BE2C (cell line): ENCODE measurements at places on chromosomes 1 and 21.
A peak's percentile ranks its signal among the peaks of the same experiment; 100 is the strongest.

DNA sequence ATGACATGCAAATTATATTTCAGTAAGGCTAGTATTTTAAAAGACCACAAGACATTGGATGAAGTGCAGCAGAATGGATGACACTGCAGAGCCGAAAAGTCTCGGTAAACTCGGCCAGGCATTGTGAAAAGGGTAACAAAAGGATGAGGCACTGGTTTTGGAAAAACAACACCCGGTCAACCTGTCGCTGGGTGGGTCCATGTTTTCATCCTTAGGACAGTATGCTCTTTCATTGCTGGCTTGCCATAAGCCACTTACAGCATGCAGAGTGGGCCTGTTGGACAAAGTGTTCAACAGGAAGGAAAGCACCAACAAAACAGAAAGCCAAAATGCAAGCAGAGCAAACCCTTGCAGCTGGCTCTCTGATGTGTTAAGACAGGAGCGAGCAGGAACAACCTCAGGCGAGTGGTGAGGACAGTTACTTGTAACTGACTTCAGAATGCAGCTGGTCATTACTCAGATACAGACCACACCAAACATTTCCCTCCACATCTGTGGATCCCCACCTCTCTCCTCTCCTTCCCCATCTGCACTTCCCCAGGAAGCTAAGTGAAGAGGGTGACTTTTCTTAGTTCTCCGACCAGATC, 2.9 kb upstream of the RCAN1 start:
- no peak for DNase-seq

DNA sequence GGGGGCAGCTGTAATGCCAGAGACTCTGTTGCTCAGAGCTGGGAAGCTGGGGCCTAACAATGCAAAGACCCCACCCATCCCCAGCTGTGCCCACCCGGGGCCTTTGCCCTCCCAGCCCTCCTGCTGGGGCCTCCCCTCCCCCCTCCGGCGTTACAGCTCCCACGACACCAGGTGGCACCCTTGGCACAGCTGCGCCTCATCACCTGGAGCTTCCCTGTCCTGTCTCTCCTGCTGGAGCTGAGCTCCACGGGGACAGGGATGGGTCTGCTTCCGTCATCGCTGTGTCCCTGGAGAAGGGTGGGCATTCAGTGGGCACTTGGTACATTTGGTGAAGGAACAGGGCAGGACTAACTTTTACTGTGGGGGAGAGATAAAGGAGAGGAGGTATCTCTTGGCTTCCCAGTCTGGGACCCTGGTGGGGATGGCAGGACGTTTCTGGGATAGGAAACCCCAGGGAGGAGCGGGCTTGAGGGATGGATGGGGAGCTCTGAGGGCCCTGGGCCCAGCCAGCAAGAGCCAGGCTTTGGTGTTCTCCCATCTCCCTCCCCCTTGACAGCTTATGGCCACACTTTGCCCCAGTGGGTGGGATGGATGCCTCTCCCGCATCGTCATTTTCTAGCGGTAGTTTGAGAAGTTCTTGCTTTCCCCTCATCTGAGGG, 453.2 kb downstream of the PTPRU start:
- DNase-seq, result peak; percentile 23

GRCh38 chr1:109954041-109954512, 30.5 kb upstream of the AHCYL1 start:
- no peak for DNase-seq

DNA sequence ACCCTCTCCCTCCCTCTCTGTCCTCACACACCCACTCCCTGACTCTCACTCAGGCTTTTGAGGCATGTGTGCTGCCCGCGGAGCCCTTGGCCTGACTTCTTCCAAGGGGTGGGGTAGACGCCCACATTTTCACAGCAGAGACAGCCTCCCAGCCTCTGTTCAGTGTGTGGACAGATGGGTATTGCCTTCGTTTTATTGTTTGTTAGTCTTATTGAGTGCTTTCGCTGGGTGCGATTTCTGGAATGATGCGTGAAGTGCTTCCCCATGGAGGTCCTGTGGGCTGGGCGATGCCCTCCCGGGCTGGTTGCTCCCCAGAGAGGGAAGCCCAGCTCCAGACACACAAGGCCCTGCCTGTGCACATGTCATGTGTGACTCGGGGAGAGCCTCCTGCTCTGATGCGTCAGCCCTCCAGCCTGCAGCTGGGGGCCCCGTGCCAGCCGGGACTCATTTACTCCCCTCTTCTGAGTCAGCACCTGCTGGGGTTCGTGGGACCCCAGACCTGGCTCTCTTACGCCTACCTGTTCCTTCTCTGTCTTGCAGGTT, 14.7 kb downstream of the PDXK start:
- no peak for DNase-seq

DNA sequence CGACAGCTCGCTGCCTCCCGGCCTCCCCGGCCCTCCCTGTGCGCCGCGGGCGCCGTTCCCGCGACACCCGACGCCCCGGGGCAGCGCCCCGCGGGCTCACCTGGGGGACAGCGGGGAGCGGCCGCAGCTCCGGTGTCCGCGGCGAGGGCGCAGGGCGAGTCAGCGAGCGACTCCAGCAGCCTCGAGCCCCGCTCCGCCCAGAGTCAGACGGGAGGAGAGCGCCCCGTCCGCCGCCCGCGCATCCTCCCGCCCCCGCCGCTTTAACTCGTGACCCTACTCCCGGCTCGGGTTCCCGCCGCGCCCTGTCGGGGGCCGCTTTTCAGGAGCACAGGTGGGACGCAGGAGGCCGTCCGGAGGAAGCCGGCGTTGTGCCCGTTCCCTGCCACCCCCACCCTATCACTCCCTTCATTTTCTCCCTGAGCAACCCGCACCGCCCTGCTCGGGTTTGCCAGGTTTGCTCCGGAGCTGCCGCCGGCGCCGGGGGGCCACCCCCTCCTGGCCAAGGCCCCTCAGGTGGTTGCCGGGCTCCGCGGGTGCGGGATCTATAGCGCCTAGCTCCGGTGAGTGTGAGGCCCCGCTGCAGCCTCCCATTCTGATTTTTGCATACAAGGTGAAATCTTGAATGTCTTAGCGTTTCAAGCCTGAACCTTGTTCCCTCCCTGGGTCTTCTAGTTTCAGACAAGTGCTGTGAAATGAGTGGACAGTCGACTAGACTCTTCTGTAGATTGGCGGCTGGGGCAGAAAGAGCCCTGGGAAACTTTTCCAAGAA, at the start of gene MCOLN3:
TSS of gene MCOLN3 (minus strand) at position 205 of the 769 bp plus-strand sequence. CDS start 3,140 bp downstream, outside the sequence.
- peak; percentile 6 for DNase-seq

GRCh38 chr1:48923116-48923515, 146.4 kb upstream of the BEND5 start:
- no peak for DNase-seq

- no peak for DNase-seq
Measured at GRCh38 chr1:211722277-211723175, 47.1 kb upstream of the NEK2 start.

- no peak for DNase-seq
Measured at GRCh38 chr1:71399594-71399993, 318.8 kb upstream of the ZRANB2 start.
